Activated T-cell treated with anti-CD3 and anti-CD28 coated beads, Interleukin-2, amount 50 U/mL, for 72 hours (primary cell): ENCODE measurements at places on chromosomes 6 and 20. TPM values are rescaled to one million over a fixed set of nuclear protein-coding genes. Genes with fewer than 3 reads are reported as not detected.
A peak's percentile ranks its signal among the peaks of the same experiment; 100 is the strongest.

Gene LY6G6F
- not detected for total RNA-seq

Gene HLA-G
- total RNA-seq = 0.37 TPM

Gene RIPOR3
- total RNA-seq = 0.23 TPM

Gene MCCD1
- total RNA-seq = not detected

Gene E2F3
- 17.5 TPM for total RNA-seq

Gene COL19A1
- total RNA-seq = 0.26 TPM

Gene MYB
- 91.4 TPM for total RNA-seq

Gene ARMH2
- total RNA-seq = not detected

Gene PRICKLE4
- 0.29 TPM for total RNA-seq

Gene TBC1D20
- 28.2 TPM for total RNA-seq

Gene RBPJL
- not detected for total RNA-seq

DNA sequence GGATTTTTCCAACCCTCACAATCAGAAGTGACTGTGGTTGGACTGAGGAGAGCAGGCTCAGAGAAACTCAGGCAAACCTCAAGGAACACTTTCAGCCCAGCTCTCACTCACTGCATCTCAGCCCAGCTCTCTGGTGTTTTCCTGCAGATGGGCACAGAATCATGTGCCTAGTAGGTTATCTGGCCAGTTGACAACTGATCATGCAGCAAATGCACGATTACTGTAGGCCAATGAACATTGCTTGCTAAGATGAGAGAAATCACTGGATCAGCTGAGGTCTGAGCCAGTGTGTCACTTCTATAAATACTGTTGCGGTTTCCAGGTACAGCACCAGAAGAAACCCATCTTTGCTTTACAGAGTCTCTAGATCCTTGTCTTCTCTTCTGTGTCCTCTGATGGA, 540.5 kb downstream of the CD83 start:
- H3K4me3 ChIP-seq = no peak overlapping the region
- no peak overlapping the region for H3K27ac ChIP-seq
- H3K36me3 ChIP-seq = no peaks in the 10 kb centered on the region
- no peaks in the 10 kb centered on the region for H3K4me1 ChIP-seq

DNA sequence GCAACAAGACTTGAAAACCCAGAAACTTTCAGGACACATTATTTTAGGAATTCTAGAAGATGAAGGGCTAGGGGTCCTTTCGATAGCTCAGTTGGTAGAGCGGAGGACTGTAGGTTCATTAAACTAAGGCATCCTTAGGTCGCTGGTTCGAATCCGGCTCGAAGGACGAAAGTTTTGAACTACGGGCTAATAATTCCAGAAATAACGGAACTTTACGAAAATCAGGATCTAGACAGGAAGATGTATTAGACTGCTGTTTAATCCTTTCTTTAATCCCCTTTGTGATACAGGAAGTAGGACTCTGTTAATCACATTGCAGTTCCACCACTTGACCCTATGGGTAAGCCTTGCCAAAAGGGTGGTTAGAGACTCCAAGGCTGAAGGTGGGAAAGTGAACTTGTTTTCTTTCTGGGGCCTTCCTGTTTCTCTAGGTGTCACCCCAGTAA, 21.2 kb upstream of the ABT1 start:
- peaks cover 49% of the 10 kb centered on the region for H3K4me1 ChIP-seq
- no peak overlapping the region for H3K4me3 ChIP-seq
- DNase-seq = no peak
- H3K36me3 ChIP-seq = peaks cover 7% of the 10 kb centered on the region

- H3K27me3 ChIP-seq = peaks cover 12% of the 10 kb centered on the region
- no peak overlapping the region for H3K27ac ChIP-seq
- H3K4me3 ChIP-seq = no peak overlapping the region
- DNase-seq = no peak
- no peaks in the 10 kb centered on the region for H3K4me1 ChIP-seq
- H3K36me3 ChIP-seq = no peaks in the 10 kb centered on the region
Measured at GRCh38 chr6:81806793-81807565, 54.5 kb upstream of the TENT5A start.

GRCh38 chr6:166750108-166750793, 123.2 kb upstream of the RPS6KA2 start:
- H3K27me3 ChIP-seq = peaks cover 6% of the 10 kb centered on the region
- DNase-seq = no peak
- H3K27ac ChIP-seq = no peak overlapping the region
- peaks cover 11% of the 10 kb centered on the region for H3K4me1 ChIP-seq

- H3K4me3 ChIP-seq = no peak overlapping the region
- DNase-seq = no peak
- H3K27me3 ChIP-seq = no peaks in the 10 kb centered on the region
- H3K36me3 ChIP-seq = peaks cover 18% of the 10 kb centered on the region
Measured at GRCh38 chr20:57369596-57369995, 18.5 kb downstream of the RAE1 start.

DNA sequence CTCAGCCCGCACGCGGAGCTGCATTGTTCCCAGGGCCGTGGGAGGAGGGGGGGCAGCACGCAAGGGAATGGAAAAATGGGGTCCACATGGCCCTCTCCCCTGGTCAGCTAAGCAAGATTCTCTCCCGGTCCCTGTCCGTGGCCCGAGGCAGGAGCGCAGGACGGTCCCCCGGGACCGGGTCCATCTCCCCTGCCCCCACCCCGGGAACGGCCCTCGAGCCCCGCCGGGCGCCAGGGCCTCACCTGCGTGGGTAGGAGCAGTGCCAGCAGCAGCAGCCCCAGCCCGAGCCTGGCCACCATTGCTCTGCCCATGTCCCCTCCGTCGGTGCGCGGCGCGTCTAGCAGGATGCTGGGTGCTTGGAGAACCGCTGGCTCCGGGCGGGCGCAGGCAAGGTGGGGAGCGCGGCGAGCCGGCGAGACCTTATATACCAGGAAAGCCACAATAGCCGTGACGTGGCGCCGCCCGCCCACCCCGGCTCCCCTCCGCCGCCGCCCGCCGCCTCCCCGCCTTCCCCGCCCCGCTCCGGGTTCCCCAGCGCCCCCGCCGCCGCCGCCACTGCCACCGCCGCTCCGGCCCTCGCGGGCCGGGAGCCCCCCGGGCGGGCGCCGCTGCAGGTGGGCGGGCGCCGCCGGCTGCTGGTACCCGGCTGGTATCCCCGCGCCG, at the start of gene CD24:
Gene CD24 (minus strand): TSS at position 394 of the 663 bp plus-strand sequence. CDS start 83 bp downstream, at position 311.
- no peak within 1 kb of the TSS for H3K27ac ChIP-seq
- no peaks in the 10 kb centered on the region for H3K36me3 ChIP-seq
- peak within 1 kb of the TSS; percentile 83 for H3K4me3 ChIP-seq

DNA sequence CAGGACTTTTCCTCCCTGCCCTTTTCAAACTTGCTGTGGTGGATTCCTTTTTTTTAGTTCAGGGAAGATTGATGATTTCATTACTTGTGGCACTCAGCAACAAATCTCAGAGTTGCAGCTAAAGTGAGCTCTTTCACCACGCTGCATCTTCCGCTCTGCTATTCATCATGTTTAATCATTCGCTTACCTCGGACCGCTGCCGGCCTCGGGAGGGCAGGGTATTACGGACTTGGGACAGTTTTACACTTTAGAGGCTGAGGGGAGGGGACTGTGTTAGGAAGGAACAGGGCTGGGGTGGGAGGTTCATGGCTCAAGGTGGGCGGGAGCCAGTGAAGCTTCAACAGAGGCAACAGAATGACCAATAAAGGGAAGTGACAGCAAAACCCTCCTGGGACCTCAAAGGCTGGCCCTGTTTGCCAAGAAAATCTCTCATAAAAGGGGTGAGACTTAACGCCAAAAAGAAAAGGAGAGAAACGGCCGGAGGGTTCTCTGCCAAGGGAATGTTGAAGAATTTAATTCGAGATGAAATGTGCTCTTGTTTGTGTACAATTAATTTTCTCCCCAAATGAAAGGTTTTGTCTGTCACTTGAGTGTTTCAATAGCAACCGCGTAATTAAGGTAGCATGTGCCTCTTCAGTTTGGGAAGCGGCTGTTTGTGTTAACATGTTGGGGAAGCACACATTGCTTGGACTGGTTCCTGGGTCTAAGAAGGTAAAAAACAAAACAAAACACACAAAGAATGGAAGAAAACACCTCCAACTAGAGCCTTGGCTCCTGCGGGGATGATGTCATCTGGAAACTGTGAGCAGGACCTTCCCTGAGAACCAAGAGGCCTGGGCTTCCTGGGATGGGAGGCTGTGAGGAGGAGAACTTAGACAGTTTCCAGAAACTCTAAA, 72.5 kb upstream of the SULF2 start:
- no peaks in the 10 kb centered on the region for H3K36me3 ChIP-seq
- H3K4me3 ChIP-seq = no peak overlapping the region
- DNase-seq = no peak
- H3K27ac ChIP-seq = no peak overlapping the region
- H3K4me1 ChIP-seq = no peaks in the 10 kb centered on the region
- no peaks in the 10 kb centered on the region for H3K27me3 ChIP-seq

GRCh38 chr6:36760685-36761435, 63.2 kb downstream of the RAB44 start:
- no peak for DNase-seq
- H3K4me1 ChIP-seq = peaks cover 33% of the 10 kb centered on the region
- H3K36me3 ChIP-seq = no peaks in the 10 kb centered on the region
- H3K27ac ChIP-seq = no peak overlapping the region

GRCh38 chr6:96702626-96703025, 134.7 kb downstream of the GPR63 start:
- H3K4me1 ChIP-seq = no peaks in the 10 kb centered on the region
- no peak overlapping the region for H3K27ac ChIP-seq
- DNase-seq = no peak
- no peaks in the 10 kb centered on the region for H3K36me3 ChIP-seq
- H3K27me3 ChIP-seq = peaks cover 5% of the 10 kb centered on the region
- no peak overlapping the region for H3K4me3 ChIP-seq

GRCh38 chr6:47967843-47968242, 143.2 kb downstream of the PTCHD4 start:
- no peak overlapping the region for H3K27ac ChIP-seq
- no peaks in the 10 kb centered on the region for H3K27me3 ChIP-seq
- DNase-seq = no peak
- H3K4me3 ChIP-seq = no peak overlapping the region
- no peaks in the 10 kb centered on the region for H3K4me1 ChIP-seq

- peaks cover 1% of the 10 kb centered on the region for H3K36me3 ChIP-seq
- DNase-seq = no peak
- no peaks in the 10 kb centered on the region for H3K27me3 ChIP-seq
- no peak overlapping the region for H3K4me3 ChIP-seq
Measured at GRCh38 chr6:127366282-127367022, 23.0 kb upstream of the ECHDC1 start.

- H3K4me3 ChIP-seq = no peak overlapping the region
- H3K27me3 ChIP-seq = no peaks in the 10 kb centered on the region
- no peaks in the 10 kb centered on the region for H3K4me1 ChIP-seq
- H3K27ac ChIP-seq = no peak overlapping the region
- H3K36me3 ChIP-seq = no peaks in the 10 kb centered on the region
Measured at GRCh38 chr6:114055763-114056162, 84.8 kb upstream of the HDAC2 start.

DNA sequence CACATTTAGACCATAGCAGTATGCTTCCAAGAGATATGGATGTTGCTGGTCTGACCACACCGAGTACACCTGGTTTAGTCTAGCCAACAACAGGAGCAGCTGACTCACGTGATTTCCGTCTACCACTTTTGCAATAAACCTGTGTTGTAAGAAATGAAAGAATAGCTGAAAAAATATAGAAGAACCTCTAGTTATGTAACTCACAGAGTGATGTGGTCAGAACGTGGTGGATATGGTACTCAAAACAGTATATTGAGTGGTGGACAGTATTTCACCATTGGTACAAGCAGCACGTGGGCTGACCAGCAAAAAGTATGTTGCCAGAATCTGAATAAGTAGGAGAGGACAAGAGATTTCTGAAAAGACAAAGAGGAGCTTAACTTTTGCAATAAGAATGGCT, 226.9 kb downstream of the TBC1D7 start:
- H3K4me3 ChIP-seq = no peak overlapping the region
- H3K36me3 ChIP-seq = no peaks in the 10 kb centered on the region
- DNase-seq = no peak
- no peaks in the 10 kb centered on the region for H3K4me1 ChIP-seq

DNA sequence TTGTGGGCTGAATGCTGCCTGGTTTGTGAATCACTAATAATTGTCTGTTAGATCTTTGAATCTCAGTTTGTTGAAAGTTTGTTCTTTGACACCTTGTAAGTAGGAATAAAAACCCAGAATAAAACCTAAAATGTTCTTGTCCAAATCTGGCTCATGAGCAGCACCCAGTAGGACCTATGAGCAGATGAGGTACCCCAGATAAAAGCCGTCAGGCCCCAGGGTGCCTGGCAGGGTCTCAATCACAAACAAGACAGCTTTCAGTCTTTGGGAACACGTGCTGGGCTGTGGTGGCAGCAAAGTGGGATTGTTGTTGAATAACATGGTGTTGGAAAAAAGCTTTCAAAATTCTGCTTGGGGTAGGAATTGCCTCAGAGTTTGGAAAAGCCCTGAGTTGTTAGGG, 52.1 kb upstream of the ECI2 start:
- H3K27me3 ChIP-seq = peaks cover 15% of the 10 kb centered on the region
- no peak overlapping the region for H3K4me3 ChIP-seq
- H3K27ac ChIP-seq = no peak overlapping the region
- H3K36me3 ChIP-seq = peaks cover 11% of the 10 kb centered on the region

GRCh38 chr6:149646599-149646998, 1.9 kb downstream of the KATNA1 start:
- no peak for DNase-seq
- H3K4me3 ChIP-seq = peak overlapping the region; percentile 92
- H3K27ac ChIP-seq = no peak overlapping the region
- peaks cover 39% of the 10 kb centered on the region for H3K4me1 ChIP-seq
- no peaks in the 10 kb centered on the region for H3K36me3 ChIP-seq

- peak overlapping the region; percentile 79 for H3K4me3 ChIP-seq
- H3K27ac ChIP-seq = peak overlapping the region; percentile 83
- H3K4me1 ChIP-seq = peaks cover 75% of the 10 kb centered on the region
Measured at GRCh38 chr6:2793534-2794151, 28.4 kb downstream of the WRNIP1 start.

GRCh38 chr6:32086661-32087573, 22.2 kb downstream of the TNXB start:
- H3K4me1 ChIP-seq = peaks cover 15% of the 10 kb centered on the region
- H3K27ac ChIP-seq = no peak overlapping the region
- peak; percentile 46 for DNase-seq
- peak overlapping the region; percentile 31 for H3K4me3 ChIP-seq

DNA sequence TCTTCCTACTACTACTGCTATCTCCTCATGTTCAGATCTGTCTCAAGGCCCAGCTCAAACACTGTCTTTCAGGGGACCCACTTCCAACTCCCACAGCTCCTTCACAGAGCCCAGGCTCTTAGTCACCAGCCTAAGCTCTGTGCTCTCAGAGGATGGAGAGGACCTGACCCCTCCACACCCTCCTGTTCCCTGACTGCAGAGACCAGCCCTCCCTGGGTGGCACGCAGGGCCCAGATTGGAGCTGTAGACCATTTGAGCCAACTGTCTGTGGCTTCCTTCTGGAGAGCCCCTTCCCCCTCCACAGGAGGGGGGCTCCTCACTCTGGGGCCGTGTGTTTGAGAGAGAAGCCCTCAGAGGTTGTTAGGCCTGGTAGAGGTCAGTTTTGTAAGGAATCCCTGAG, 9.8 kb downstream of the SNPH start:
- H3K4me1 ChIP-seq = peaks cover 15% of the 10 kb centered on the region
- H3K4me3 ChIP-seq = no peak overlapping the region
- DNase-seq = no peak
- no peaks in the 10 kb centered on the region for H3K36me3 ChIP-seq

- no peak overlapping the region for H3K4me3 ChIP-seq
- H3K36me3 ChIP-seq = peaks cover 4% of the 10 kb centered on the region
- no peak overlapping the region for H3K27ac ChIP-seq
- no peak for DNase-seq
- no peaks in the 10 kb centered on the region for H3K27me3 ChIP-seq
Measured at GRCh38 chr6:116238083-116238482, 15.8 kb downstream of the TSPYL4 start.

GRCh38 chr20:52263757-52264156, 72.2 kb upstream of the ZFP64 start:
- no peak for DNase-seq
- no peak overlapping the region for H3K4me3 ChIP-seq
- peaks cover 27% of the 10 kb centered on the region for H3K27me3 ChIP-seq
- H3K4me1 ChIP-seq = no peaks in the 10 kb centered on the region
- no peaks in the 10 kb centered on the region for H3K36me3 ChIP-seq
